ENCODE measurements at places on chromosomes 12 and 14. TPM values are rescaled to one million over a fixed set of nuclear protein-coding genes. Genes with fewer than 3 reads are reported as not detected.

The MORN3 gene
- 0.59 TPM for total RNA-seq

DNA sequence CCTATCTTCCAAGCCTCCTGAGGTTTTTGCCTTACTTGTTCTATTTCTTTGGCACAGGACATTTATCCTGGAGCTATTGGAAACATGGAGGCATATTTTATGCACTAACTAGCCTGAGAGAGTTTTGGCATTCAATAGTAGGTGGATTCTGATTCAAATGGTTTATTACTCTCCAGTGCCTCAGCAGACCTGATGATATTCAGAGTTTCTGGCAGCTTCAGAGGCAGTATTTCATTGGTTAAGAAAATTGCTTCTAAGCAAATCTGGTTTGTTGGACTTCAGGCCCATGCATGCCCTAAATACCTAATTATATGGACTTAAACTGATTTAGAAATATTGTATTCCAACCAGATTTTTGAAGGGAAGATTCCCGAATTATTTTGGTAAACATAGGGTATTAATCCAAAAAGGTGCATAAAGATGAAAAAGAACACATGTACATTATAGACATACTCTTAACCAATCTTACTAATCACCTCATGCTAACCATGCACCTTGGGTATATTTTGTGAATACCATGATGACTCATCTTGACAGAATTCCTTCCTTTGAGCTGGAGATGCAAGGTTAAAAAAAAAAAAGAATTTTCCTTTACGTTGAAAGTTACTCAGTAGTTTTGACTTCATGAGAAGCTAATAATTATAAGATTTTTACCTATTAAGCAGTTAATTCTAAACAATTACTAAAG is 44.3 kb upstream of the KTN1 start:
- DNase-seq: no peak

The CNTN1 gene
- total RNA-seq: 28.9 TPM

DNA sequence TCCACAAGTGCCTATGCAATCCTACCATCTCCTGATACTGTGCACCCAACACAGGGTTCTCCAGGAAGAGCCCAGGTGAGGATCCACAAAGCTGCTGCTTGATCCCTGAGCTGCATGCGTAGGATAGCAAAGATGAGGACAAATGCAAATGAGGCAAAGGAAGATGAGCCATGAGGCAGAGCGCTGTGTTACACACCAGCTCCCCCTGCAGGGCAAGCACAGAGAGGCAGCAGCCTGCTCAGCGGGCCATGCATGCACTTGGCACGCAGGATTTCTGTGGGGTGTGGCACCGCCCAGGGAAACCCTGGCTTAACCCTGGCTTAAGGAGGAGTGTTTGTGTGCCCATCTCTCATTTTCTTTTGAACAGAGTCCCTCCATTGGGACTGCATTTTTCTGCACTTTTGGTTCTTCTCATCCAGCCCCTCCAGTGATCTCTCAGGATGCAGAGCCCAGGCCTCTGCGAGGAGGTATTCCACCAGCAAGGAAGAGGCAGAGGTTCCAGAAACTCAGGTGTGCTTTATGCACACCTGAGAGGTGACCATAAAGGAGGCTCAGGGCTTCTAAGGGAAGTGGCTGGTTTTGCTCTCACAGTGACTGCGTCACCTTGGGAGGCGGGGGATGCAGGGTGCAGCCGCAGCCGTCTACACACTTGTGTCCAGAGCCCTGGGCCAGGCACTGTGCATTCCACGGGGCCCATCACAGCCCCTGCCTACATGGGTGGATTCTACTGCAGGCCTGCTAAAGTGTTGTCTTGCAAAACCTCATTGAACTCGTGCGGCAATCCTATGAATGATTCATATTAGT is 973.3 kb upstream of the TMEM132C start:
- no peak for DNase-seq

The SMAGP gene
- 11.9 TPM for total RNA-seq

DNA sequence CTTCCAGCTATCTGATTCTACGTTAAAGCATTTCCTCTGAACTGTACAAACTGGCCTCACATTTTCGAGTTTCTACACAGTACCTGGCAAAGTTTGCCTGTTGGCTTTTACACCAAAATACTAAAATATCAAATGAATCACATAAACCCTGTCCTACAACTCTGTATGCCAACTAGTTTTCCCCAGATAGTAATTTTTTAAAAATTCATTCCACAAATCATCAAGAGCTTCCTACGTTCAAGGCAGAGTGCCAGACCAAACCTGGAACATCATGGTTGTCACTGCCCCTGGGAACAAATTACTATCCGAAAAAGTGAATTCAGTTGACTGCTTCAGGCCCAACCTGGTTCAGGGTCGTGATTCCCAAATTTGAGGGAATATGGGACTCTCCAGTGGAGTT is 2.1 kb downstream of the TMEM30B start:
- peak; percentile 65 for DNase-seq

The ZNF891 gene
- 2.8 TPM for total RNA-seq

The TTC9 gene
- 2.3 TPM for total RNA-seq

DNA sequence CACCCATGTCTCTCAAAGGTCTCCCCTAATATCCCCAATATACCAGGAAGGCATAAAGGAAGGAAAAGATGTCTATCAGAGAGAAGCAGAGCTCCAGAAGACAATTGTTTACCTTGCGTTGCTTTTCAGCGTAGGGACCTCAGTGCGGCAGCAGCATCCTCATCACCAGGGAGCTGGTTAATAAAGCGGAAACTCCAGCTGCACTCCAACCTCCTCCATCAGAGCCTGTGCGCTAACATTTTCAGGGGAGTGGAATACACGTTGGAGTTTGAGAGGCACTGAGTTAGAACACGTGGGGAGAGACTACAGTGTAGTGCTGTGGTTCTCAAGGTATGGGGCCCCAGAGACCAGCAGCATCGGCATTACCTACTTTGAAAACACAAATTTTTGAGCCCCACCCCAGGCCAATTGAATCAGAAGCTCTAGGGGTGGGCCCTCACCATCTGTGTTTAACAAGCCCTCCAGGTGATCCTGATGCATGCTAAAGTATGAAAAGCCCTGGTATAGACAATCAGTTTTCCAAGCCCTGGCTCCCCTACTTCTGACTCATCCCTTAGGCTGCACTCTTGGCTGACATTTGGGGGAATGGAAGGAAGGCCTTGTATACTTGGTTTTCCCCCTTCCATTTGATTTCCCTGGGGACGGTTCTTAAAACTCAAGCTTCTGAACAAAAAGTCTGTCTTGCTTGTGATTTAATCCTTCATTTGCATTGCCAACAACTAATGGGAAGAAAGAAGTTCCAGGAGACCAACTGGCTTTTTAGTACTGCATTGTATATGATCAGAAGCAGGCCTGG is 419.0 kb upstream of the CCDC196 start:
- no peak for DNase-seq

The GPRC5A gene
- 2.8 TPM for total RNA-seq

GRCh38 chr12:96503976-96504375 is 14.6 kb downstream of the CFAP54 start:
- DNase-seq: no peak

DNA sequence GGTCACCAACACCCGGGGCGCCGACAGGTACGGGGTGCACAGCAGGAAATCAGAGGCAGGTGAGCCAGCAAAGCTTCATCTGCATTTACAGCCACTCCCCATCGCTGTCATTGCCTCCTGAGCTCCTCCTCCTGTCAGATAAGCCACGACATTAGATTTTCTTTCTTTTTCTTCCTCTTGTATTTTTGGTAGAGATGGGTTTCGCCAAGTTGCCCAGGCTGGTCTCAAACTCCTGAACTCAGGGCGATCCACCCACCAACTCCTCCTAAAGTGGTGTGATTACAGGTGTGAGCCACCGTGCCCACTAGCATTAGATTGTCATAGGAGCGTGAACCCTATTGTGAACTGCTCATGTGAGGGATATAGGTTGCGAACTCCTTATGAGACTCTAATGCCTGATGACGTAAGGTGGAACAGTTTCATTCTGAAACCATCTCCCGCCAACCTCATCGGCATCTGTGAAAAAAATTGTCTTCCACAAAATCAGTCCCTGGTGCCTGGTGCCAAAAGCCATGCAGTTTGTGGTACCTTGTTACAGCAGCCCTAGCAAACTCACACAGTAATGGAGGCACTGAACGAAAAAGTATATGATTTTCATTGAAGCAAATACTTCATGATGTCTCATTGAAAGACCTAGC is 1.5 kb downstream of the STYK1 start:
- no peak for DNase-seq

GRCh38 chr14:45891417-45892080 is 638.5 kb upstream of the MIS18BP1 start:
- no peak for DNase-seq

DNA sequence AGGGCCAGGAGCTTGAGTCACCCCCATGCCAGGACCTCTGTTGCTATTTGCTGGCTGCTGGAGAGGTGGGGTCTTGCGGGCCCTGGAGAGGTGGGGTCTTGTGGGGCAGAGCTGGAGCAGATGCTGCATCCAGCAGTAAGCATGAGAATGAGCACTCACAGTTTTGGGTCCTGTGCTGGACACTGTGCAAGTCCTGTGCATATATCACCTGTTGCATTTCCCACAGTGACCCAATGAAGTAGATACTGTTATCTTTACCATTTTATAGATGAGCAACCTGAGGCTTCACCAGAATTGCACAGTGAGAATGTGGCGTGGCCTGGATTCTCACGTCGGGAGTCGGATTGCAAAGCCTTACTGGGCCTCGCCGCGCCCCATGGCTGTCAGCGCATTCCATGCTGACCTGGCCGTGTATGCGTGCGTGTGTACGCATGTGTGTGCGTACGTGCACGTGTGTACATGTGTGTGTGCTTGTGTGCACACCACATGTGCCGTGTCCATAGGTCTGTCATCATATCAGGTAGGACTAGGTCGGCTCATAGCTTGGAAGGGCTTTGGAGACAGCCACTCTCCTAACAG is 12.0 kb downstream of the COA8 start:
- DNase-seq: no peak

DNA sequence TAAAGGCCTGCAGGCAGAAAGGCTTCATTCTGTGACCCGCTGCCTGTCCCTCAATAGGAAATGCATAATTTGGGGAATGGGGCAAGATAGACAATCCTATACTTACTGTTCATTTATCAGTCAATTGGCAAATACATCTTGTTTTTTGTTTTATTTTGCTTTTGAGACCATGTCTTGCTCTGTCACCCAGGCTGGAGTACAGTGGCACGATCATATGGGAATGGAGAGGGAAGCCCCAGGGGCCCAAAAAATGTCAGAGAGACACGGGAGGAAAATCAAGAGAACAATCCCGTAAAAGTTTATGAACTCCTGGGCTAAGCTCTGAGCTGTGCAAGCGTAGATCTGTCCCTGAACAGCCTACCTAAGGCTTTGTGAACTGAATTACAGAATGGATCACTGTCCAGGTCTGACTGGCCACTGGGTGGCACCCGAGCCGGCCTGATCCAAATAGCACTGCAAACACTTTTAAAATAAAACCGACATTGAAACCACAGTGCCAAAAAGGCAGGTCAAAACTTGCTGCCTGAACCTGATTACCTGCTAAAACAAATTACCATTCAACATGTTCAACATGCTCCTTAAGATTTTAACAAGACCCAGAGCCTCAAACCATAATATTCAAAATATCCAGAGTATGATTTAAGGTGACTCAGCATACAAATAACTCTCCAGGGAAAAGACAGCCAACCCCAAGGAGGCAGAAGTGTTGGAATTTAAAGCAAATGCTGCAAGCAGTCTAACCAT is 11.8 kb downstream of the COPS7A start:
- DNase-seq: peak; percentile 16

DNA sequence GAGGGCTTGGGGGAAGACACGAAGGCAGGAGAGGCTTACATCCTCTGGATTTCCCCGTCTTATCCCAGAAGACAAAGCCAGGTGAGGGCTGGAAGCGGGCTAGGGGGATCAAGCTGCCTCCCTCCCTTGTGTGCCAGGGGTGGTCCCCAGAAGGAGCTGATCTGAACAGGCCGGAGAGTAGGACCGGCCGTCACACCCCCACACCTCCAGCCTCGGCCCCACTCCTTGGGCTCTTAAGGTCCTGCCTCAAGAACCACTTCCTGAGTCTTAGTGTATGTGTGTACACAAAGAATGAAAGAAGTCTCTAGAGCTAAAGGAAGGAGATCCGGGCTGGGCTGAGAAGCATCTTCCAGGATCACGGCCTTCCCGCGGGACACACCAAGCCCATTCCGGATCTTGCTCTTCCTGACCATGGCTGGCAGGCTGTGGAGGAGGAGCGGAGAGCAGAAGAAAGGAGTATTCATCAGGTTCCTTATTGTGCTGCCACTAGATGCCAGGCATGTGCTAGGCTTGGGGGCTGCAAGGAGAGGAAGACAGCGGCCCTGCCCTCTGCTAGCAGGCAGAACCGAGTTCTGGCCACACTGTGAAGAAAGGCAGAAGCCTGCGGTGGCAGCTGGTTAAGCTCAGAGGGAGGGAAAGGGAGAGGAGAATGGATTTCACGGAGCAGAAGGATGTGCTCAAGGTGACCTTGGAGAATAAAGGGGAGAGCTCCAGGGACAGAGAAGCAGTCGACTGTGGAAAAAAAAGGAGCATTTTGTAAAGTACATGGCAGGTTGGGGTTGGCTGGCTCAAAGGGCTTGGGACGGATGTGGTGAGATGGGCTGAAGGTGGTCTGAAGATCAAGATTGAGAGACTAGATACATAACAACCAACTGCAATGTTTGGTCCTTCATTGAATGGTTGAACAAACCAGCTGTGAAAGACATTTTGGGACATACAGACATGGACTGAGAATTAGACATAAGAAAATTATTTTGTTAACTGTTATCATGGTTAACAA is 1.3 kb upstream of the CD63 start:
- peak; percentile 73 for DNase-seq

The C12orf42 gene
- total RNA-seq: 0.30 TPM

GRCh38 chr12:84874825-84875139 is 37.8 kb downstream of the SLC6A15 start:
- no peak for DNase-seq

- no peak for DNase-seq
Observed at GRCh38 chr14:105398726-105399465, 558 bp downstream of the TEX22 start.

The KRT77 gene
- 110 TPM for total RNA-seq

DNA sequence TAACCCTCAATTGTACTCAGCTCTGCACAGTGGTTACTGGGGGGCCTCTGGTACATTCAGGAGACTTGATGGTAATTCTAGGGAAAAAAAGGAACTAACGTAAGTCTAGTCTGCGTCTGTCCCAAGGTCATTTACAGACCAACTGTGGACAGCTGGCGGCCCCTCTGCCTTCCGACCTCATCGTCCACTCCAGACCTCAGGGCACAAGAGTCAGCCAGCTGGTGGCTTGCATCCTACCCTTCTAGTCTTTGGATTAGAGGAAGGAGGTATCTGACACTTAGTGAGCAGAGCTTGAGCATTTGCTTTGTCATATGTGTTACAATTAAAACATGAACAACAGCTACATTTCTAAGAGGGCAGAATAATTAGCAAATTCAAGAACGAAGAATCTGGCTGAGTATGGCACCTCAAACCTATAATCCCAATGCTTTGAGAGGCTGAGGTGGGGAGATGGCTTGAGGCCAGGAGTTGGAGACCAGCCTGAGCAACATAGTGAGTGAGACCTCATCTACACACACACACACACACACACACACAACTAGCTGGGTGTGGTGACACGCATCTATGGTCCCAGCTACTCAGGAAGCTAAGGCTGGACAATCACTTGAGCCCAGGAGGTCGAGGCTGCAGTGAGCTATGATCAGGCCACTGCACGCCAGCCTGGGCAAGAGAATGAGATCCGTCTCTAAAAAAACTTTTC is 36.5 kb downstream of the SSH1 start:
- DNase-seq: no peak

- no peak for DNase-seq
Observed at GRCh38 chr12:94510128-94510527, 50.5 kb upstream of the CEP83 start.

The IL23A gene
- total RNA-seq: 0.20 TPM

- no peak for DNase-seq
Observed at GRCh38 chr12:41142376-41142775, 45.7 kb upstream of the PDZRN4 start.

GRCh38 chr12:88225776-88226175 is 83.7 kb downstream of the TMTC3 start:
- DNase-seq: no peak

Data from skin of body (tissue), 3 donors.